ENCODE measurements at places on chromosomes 11 and 22. TPM values are rescaled to one million over a fixed set of nuclear protein-coding genes. Genes with fewer than 3 reads are reported as not detected.

- DNase-seq: no peak
Measured at GRCh38 chr22:43985532-43985931, 30.3 kb downstream of the SAMM50 start.

DNA sequence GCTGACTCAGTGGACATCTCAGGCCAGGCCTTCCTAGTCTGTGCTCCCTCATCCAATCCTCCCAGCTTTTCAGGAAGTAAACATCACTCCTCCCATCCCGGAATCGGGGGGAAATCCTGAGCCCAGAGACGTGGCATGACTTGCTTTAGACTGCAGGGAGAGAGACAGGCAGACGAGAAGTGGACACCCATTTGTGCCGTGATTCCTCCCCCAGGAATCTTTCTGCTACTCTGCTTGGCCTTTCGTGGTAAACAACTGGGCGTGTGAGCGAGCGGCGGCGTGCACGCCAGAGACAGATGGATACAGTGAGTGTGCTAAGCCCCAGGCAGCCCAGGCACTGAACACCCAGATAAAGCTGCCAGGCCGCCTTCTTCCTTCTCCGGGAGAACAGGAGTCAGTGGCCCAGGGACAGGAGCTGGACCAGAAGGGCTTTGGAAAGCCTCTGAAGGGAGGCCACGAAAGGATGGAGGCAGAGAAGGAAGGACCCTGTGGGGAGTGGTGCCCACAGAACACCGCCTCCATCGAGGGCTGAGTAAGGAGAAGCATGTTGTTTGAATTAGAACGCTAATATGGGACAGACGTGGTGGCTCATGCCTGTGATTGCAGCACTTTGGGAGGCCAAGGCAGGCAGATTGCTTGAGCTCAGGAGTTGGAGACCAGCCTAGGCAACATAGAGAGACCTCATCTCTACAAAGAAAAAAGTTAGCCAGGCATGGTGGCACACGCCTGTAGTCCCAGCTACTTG is 53.0 kb upstream of the PRR5 start:
- DNase-seq: no peak

DNA sequence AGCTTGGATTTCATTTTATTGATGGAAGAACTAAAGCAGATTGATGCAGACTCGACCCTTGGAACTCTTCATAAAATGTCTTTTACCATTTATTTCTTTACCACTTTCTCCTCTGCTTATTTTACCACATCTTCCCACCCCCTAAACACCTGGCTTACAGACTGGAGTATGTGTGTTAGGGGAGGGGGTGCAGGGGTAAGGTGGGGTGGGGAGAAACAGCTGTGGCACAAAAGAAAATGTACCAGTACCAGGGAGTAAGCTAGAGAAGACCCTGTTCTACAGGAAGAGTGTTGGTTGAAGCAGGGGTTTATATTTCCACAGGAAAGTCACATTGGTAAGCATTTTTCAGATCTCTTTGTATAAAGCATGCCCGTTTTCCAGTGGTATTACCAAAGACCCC is 312.7 kb upstream of the MTNR1B start:
- no peak for DNase-seq

DNA sequence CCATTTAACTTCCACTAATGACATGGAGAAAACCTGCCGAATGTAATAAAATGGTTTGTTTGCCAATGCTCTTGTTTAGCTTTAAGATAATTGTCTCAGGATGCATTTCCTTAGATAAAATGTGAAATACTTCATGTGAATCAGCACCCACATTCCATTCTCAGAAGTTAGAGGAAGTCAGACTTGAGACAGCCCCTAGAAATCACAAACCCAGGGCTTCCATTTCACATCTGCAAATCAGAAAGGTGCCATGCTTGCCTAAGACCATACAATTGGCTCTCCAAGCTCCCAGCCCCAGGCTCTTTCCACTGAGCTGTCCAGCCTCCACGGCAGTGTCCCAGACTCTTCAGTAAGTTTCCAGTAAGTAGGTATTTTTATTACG is 35.6 kb upstream of the ADORA2A start:
- DNase-seq: no peak

- DNase-seq: no peak
Measured at GRCh38 chr22:29092243-29092642, 19.4 kb downstream of the KREMEN1 start.

GRCh38 chr11:108824545-108824944 is 159.7 kb downstream of the DDX10 start:
- DNase-seq: no peak

- DNase-seq: no peak
Measured at GRCh38 chr22:31680861-31681341, 18.9 kb upstream of the PISD start.

DNA sequence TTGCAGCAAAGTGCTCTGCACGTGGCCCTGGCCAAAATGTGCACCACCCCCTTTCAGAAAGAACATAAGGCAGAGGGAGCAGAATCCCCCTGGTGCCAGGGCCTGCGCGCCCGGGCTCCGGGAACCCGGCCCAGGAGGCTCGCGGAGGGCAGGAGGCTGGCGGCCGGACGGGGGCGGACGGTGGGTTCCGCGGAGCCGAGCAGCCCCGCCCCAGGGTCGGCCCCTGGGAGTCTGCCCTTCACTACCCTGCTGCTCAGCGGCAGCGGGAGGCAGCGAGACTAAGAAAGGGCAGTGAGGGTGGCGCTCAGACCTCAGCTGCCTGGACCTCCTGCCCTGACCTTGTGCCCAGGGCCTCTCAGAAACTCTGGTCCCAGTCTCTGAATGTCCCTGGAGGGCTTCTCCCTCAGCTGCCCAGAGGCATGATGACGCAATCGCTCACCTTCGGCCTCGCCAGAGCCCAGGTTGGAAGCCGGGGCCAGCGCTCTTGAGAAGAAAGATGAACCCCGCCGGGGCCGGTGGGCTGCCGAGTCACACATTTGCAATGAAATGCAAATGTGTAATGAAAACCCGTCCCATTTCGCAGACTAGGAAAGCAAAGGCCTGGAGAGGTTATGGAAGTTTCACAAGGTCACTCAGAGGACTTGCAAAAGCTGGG is 1.1 kb upstream of the CLMP start:
- DNase-seq: no peak

DNA sequence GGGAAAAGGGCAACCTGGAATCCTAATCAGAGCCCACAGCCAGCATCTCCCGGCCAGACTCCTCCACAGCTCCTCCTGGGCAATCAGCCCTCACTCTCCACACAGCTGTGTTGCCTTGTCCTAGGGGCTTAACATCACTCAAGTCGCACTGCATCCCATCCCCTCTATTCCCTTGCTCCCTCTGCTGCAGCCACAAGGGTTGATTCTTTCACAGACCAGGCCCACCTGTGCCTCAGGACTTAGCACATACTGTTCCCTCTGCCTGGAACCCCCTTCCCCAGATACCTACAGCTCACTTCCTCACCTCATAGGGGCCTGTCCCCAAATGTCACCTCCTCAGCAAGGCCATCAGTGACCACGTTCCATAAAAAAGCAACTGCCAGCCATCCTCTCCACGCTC is 18.4 kb downstream of the SPATA19 start:
- DNase-seq: no peak

DNA sequence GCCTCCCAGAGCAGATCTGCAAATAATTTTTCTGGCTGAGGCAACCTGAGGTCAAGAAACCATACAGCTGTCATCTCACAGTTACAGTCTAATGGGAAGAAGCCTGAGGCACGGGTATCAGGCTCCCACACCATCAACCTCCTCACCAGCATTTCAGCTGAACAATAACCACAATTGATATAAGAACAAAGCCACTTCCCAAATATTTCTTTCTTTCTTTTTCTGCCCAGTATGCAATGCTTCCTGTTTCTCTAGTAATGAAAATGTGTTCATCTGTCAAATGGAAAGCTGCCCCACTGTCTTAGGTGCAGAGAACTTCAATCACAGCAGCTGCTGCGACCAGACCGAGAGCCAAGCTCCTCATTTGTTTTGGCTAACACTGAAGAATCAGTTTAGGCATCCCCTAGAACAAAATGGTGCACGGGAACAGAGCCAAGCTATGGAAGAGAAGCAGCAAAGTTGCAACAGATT is 108.4 kb downstream of the BLID start:
- DNase-seq: peak; percentile 82

SOX6 gene
- 9.6 TPM for total RNA-seq

- DNase-seq: no peak
Measured at GRCh38 chr11:70886676-70887541, 365.5 kb downstream of the SHANK2 start.

DNA sequence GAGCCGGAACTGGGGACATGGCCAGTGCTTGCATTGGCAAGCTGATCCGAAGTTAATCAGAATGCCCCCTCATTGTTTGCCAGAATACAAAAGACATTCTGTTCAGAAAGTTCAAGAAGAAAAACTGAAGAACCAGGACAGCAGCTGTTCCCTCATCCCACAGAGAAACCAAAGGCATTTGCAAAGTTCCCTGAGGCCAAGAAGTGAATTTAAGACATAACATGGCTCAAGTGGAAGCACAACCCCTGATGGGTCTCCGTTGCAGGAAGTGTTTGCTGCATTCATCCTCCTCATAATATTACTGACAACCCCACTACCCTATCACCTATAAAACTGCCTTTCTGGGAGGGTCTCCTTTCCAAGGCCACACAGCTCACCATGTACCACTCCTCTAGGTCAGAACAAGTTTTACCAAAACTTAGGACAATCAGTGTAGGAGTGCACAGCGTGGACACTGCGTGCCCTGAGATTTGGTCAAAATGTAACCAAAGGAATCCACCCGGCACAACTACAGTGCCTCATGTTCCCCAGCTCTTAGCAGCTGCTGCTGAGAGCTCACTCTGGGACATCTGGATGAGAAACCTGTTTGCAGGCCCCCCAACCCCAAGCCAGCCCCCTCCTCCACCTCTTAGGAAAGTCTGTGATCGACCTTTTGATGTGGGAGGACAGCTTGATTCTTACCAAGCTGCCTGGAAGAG is 101.6 kb upstream of the AKIP1 start:
- DNase-seq: no peak

KRTAP5-1 gene
- total RNA-seq: not detected

GRCh38 chr11:12963792-12964536 is 45.2 kb upstream of the RASSF10 start:
- peak; percentile 80 for DNase-seq

- peak; percentile 79 for DNase-seq
Measured at GRCh38 chr22:40044870-40045834, 50.4 kb downstream of the FAM83F start.

DNA sequence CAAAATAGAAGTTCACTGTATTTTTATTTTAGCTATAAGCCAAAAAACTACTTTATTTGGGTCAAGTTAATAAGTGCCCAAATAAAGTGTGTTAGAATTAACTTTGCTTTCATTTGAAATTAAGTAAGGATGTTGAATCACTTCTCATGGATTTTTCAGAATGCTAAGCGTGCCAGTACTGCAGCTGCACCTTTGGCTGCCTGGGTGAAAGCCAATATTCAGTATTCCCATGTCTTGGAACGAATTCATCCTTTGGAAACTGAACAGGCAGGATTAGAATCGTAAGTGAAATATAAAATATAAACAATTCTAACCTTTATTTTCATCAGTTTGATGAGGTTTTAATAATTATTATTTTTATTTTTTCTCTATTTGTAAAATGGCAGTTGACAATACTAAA is 113.6 kb downstream of the DYNC2H1 start:
- no peak for DNase-seq

DNA sequence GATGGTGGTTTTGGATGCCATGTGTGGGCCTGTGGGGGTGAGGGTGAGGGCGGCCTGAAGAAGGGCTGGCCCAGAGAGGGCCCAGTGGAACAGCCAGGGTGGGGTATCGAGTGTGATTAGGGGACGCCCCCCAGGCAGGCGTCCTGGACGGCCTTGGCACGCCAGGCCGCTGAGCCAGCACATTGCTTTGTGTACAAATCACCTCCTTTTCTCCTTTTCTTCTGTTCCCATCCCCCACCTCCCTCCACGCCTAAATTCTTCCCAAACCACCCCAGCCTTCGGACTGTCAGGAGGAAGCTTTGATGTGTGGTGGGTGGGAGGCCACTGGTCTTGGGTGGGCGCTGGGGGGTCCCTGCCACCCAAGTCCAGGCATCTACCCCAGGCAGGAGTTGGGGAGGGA is 7.8 kb upstream of the CD248 start:
- DNase-seq: peak; percentile 60

DNA sequence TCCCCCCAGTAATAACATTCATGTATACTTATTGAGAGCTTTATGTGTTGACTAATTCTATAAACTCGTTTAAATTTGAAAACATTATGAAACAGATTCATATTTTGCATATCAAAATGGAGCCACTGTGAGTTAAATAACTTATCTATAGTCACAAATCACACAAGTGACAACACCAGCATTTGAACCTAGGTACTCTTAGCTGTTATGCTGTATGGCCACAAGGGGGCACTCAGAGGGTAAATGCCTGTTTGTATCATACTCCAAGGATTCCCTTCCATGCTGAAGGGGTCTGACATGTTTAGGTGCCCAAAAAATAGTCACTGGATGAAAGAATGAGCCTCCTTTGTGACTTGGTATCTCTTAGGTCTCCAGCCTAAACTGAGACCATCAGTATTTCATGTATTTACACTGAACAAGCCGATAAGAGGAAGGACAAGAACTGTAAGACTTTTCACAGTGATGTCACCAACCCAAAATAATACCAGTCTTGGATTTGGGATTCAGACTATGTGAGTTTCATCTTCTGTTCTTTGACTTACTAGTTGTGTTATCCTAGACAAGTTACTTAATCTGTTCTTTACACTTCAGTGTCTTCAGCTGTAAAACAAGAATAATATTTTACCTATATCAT is 12.2 kb upstream of the OR52D1 start:
- DNase-seq: peak; percentile 74

- no peak for DNase-seq
Measured at GRCh38 chr11:112999520-112999919, 38.3 kb downstream of the NCAM1 start.

GLB1L2 gene
- 2.0 TPM for total RNA-seq

- DNase-seq: no peak
Measured at GRCh38 chr11:61779666-61780525, 12.5 kb downstream of the TMEM258 start.

MS4A6E gene
- total RNA-seq: not detected

TNNT3 gene
- 2.5 TPM for total RNA-seq

PAMR1 gene
- total RNA-seq: 0.77 TPM

DNA sequence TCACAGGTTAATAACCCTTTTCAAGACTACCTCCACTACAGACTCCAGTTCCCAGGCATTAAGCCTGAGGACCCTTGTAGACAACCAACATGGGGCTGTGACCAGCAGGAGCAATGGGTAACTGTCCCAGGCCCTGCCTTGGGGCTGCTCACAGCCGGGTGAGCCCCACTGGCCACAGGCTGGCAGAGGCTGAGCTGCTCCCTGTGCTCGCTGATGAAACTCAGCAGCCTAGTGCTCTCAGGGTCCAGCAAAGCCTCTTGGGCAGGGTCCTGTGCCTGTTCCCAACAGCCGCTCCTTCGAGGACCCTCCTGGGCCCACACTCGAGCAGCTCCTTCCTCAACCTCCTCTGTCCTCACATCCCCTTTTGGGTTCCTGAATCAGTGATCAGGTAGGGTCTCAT is 99.8 kb downstream of the VPREB1 start:
- DNase-seq: no peak

DNA sequence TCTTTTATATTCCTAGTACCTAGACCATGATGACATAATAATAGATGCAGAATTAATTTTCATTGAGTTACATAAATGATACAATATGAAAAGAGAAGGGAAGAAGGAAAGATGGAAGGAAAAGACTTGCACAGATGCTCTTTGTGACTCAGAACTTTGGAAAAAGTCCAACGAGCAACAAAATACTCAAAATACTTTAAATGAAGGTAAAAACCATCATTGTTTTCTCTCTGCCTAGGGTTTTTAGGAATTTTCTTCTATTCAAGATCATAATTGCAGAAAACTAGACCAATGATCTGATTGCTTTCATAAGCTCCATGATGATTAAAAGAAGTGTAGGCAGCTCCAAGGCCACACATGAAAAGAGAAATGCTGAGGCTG is 276.9 kb downstream of the KIRREL3 start:
- no peak for DNase-seq

RIBC2 gene
- 0.67 TPM for total RNA-seq

RIMBP3C gene
- total RNA-seq: 3.2 TPM
